Panc1 (cell line): ENCODE measurements at places on chromosomes 6 and 20. TPM values are rescaled to one million over a fixed set of nuclear protein-coding genes. Genes with fewer than 3 reads are reported as not detected.
A peak's percentile ranks its signal among the peaks of the same experiment; 100 is the strongest.

The SLC17A2 gene
- not detected for total RNA-seq

The DDX27 gene
- total RNA-seq = 63.4 TPM

- DNase-seq = peak; percentile 84
These were observed 48.4 kb downstream of the USP49 start for GRCh38 chr6:41846666-41847237.

DNA sequence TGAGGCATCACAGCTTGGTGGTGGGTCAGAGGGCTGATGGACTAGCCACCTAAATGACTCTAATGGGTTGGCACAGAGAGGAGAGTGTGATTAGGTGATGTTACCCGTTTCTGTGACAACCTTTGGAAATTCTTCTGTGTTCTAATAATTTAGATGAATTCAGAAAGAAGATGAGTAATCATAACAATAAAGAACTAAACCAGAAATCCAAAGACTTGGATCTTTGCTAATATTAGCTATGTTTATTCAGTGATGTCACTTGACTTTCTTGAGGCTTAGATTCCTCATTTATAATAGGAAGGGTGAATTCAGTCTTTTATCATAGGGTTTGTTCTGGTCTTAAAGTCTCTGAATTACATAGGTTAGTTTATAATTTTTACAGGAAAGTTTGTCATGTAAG, 19.9 kb downstream of the CRYBG1 start:
- no peak for DNase-seq

DNA sequence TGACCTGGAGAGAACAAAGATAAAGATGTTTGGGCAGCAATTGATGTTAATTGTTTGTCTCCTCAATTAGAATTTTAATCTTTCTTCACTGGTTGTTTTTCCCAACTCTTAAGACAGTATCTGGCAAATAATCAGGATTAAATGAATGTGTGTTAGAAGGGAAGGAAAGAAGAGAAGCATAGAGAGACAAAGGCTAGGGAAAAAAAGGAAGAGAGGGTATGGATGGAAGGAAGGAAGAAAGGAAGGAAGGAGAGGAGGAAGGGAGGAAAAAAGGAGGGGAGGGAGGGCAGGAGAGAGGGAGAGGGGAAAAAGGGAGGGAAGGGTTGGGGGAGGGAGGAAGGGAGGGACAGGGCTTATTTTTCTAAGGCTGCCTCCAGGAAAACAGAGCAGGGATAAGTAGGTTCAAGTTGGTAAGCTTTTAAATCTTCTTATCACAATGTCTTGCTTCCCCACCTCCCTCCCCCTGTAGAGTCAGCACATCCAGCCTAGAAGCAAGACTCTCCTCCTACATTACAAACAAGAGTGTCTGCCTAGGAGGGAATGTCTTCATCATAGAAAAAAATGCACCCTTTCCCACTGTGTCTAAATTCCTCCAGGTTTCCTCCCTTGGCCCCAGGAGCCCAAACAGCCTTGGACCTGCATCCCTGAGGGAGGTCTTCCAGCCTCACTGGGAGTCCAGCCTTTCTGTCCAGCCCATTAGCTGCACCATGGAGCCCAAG, 447.8 kb upstream of the JARID2 start:
- DNase-seq = no peak

The FAM83B gene
- total RNA-seq = not detected

- no peak for DNase-seq
These were observed 131.0 kb downstream of the CDKAL1 start for GRCh38 chr6:20665290-20665689.

- DNase-seq = no peak
These were observed 292.6 kb upstream of the SPTLC3 start for GRCh38 chr20:12715991-12716680.

DNA sequence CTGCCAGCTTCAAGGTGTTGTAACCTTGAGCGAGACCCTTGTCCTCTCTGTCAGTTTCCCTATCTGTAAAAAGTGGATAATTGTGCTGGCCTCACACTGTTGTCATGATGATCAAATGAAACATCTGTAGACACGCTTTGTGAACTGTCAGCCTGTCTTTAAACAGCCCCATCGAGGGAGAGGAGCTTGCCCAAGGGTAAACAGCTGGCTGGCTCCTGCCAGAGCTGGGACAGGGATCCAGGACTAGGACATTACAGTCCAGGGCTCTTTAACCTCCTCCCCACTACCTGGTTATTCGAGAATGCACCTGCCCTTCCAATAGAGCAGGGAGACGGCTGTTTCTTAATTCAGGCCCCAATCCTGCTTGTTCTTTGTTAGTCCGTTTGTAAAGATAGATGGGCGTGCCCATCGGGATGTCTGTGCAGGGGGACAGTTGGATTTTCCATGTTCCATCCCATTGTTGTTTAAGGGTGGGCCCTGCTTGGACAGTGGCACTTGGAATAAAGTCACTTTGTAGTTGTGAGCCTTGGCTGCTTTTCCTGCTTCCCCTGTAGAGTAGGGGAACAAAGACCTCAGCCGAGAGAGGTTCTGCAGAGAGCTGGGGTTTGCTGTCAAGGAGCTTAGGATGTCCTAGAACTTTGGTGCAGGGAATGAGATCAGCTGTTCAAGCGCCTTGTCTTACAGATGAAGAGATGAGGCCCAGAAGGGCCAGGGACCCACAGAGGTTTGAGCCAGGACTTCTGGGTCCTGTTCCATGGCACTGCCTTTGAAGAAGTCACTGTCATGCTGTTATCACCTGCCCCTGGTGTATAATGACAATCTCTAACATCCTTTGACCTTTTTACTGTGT, 77.9 kb upstream of the MYL9 start:
- no peak for DNase-seq

- DNase-seq = no peak
These were observed 474.2 kb downstream of the KIF16B start for GRCh38 chr20:16098890-16099639.

- DNase-seq = no peak
These were observed 43.9 kb upstream of the CLDN20 start for GRCh38 chr6:155219858-155220301.

GRCh38 chr6:78995946-78996345, 82.1 kb downstream of the PHIP start:
- DNase-seq = no peak

- DNase-seq = peak; percentile 69
These were observed 21.0 kb downstream of the PIGT start for GRCh38 chr20:45436732-45437485.
